NCI-H1417 (cell line): ENCODE measurements at places on chromosomes 3 and 15.

DNA sequence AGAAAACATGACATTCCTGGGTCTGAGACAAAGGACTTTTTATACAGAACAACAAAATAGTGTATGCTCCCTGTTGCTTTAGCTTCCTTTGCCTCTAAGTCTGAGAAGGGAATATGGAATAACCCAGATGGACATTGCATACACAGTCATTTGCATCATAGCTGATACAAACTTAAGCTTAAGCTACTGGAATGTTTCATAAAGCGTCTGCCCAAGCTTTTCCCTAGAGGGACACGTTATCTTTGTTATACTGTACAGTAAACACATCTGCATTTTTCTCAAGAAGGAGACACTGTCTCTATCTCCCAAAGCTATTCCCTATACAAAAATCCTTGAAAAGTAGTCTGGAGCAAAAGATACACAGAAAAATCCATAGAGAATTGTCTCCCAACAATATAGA is 775.0 kb downstream of the DIPK2A start:
- no peak for DNase-seq

DNA sequence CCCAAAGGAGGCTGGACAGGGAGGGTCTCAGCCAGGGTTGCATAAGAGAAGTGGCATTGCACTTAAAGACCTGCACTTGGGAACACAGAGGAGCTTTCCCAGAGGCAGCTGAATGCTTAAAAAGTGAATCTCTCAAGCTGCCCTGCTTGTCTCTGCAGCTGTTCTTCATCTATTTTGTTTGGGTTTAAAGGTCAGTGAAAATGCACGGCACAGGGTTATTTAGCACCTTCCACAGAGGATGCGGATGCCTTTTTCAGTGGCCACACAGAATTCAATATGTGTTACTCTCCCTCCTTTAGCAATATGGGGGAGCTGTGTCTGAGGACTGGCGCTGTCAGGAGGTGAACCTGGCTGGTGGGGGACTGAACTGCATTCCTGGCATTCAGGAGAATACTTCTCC is 22.7 kb upstream of the CTNNB1 start:
- no peak for DNase-seq

DNA sequence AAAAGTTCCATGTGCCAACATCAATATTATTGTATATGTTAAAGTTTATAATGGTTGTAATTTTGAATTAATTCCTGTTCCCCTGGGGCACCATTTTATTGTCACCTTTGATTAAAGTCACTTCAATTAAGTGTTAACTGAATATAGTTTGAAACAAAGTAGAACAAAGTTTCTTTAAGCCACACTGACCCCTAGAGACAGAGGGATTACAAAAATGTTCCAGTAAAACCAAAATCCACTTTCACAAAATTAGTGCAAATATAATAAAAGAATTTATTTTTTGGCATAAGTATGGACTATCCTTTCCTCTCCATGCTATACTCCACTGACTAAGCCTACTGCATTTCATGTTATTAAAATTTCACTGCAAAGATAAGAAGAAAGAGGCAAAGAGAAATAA is 123.9 kb downstream of the ZMAT3 start:
- DNase-seq: peak; percentile 30

DNA sequence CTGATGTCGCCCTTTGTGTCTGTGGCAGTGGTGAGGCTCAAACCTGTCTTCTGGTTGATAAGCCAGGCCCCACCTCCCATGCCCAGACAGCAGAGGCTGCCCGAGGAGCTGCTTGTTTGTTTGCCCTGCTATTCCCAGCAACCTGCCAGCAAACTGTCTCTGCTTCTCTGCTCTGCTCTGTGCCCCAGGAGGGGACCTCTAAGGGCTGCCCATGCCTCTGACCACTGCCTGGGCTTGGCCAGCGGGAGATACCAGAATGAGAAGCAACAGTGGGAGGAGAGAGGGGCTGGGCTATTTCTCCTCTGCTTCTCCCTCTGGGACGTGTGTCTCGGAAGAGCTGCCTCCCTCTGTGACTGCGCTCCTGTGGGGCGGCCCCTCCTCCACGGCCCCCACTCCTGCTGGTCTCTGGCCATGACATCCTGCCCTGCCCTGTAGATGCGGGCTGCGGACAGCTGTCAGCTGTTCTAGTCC is 213.1 kb downstream of the RPLP1 start:
- DNase-seq: peak; percentile 76

DNA sequence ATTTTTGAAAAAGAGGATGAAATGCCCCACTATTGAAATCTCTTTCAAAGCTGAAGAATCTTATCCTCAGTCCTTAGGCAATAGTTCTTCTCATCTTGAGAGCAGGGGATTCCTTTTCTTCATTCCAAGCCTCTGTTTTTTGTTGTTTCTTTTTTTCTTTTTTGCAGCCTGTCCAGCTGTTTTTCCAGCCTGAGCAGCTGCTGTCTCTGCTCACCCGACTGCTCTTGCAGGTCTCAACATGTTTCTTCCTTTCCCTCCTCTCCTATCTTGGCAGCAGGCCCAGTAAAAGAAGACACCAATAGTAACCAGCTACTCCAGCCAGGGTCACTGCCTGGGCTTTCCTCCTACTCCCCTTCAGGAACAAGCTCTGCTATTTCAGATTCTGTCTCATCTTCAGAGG is 23.8 kb downstream of the MEX3B start:
- peak; percentile 86 for DNase-seq

- peak; percentile 49 for DNase-seq
Measured at GRCh38 chr3:9553021-9553947, at the start of gene LHFPL4. LHFPL4 (minus strand) TSS chr3:9553822; CDS start chr3:9552679, 1,143 bp downstream.

- peak; percentile 44 for DNase-seq
Measured at GRCh38 chr3:33372218-33373081, 67.8 kb downstream of the UBP1 start.

DNA sequence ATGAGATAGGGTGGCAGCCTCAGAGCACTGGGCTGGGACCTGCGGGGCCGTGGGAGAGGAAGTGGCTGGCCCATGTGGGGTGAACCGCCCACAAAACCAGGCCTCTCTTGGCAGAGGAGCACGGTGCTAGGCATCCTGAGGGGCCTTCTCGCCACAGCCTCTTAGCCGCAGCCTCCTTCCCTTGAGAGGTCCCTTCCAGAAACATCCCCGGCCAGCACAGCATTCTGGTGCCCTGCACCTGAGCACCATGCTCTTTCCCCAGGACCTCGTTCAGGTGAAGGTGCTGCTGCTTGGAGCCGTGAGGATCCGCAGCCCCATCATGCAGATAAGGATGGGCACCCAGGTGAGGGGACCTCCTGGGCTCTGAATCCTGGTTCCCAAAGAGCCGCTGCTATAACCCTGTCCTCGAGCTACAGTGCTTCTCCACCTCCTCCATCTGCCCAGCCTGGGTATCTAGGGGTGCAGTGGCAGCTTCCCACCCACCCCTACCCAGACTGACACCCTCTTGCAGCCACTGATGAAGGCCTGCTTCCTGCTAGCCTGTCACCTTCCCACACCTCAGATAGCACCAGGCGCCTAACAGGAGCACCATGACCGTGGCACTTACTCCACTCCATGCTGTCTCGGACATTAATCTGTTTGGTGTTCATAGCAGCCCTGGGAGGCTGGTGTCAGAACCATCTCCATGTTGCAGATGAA is 11.2 kb upstream of the TXNRD3 start:
- no peak for DNase-seq

DNA sequence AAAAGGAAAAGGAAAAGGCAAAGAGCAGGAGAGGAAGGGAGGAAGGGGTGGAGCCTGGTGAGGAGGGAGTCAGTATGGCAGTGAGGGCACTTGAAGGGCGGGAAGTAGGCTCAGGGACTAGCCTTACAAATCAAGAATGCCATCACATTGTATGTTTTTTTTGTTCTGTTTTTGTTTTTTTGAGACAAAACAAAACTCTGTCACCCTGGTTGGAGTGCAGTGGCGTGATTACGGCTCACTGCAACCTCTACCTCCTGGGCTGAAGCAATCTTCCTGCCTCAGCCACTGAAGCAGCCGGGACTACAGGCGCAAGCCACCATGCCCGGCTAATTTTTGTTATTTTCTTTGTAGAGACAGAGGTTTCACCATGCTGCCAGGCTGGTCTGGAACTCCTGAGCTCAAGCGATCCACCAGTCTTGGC is 10.5 kb upstream of the PIK3CB start:
- no peak for DNase-seq

- no peak for DNase-seq
Measured at GRCh38 chr15:39084674-39085530, 496.0 kb upstream of the THBS1 start.

DNA sequence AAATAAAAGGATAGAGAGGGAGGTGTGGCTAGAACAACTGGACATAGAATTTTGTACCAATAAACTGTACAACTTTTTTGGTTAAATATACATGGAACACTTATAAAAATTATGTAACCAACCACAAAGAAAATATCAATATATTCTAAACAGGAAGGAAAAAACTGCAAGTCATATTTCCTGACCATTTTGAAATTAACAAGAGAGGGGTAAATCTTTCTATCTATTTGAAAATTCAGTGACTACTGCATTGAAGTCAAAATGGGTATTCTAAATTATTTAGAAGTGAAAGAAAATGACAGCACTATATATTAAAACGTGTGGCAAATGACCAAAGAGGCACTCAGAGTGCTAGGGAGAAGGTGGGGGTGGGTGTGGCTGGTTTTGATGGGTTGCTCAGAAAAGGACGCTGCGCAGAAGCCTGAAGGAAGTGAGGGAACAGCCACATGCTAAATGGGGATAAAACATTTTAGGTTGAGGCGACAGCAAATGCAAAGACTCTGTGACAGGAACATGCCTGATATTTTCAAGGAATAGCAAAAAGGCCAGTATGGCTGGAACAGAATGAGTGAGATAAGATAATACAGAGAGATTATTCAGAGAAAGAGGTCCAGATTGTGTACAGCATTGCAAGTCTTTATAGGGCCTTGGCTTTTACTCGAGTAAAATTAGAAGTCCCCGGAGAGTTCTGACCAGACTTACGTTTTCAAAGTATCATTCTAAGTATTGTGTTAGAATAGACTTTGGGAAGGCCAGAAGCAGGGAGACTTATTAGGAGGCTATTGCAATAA is 41.1 kb downstream of the ERICH6 start:
- no peak for DNase-seq

DNA sequence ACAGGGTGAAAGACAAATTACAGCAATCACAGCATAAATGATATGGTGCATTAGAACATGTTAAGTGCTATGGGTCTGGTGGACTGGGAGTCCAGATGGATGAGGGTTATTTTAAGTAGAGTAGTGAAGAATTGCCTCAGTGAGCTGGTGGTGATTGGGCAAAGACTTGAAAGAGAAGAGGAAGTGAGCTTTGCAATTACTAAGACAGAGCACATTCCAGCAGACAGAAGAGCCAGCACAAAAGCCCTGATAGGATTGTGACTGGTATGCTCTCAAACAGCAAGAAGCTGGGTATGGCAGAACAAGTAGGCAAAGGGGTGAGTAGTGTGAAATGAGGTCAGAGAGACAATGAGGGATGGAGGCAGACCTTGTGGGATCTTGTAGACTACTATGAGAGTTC is 2.1 kb upstream of the ACKR4 start:
- no peak for DNase-seq

DNA sequence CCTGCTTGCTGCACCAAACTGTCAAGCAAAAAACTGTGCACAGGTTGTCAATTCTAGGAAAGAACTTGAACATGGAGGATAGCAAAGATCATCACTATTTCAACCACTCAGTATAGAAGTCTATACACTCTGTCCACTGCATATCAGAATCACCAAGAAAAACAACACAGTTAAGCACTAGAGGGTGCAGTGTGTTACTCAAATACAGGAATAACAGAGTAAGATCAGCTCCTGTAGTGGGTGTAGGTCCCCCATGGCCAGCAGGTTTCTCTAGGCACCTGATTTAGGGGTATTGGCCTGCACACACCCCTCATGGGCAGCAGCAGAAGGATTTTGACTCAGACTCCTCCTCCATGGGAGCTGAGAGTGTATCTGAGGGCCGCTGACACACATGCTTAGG is 464.1 kb downstream of the EPHA6 start:
- peak; percentile 1 for DNase-seq

- DNase-seq: no peak
Measured at GRCh38 chr15:87938031-87938430, 318.5 kb downstream of the NTRK3 start.

DNA sequence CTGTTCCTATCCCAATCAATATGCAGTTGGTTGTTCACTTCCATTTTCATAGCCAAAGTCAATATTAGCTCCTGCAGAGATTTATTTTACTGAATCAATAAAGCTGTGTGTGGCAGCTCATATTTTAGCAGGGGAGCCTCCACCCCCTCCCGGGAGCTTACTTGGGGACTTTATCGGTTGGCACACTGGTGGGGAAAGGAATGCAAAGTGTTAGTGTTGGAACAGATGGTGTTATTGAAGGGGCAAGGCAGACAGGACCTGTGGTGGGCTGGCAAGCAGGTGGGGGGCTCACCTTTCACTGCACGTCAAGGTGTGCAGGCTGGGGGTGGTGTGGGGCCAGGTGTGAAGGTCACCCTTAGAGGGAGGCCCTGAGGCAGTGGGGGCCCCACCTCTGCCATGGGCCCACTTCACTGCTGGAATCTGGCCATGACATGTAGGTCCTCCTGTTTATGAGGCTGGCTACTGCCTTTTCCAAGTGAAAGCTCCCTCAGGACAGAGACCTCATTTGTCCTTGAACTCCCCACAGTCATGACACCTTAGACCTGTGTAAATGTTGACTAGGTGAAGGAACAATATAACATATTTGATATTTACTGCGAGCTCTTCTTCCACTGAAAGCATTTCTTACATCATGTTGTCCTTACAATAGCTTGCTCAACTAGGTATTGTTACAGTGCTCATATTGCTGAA is 44.0 kb upstream of the SEC22A start:
- DNase-seq: no peak

GRCh38 chr3:24503616-24504113 is 9.0 kb upstream of the THRB start:
- DNase-seq: no peak

DNA sequence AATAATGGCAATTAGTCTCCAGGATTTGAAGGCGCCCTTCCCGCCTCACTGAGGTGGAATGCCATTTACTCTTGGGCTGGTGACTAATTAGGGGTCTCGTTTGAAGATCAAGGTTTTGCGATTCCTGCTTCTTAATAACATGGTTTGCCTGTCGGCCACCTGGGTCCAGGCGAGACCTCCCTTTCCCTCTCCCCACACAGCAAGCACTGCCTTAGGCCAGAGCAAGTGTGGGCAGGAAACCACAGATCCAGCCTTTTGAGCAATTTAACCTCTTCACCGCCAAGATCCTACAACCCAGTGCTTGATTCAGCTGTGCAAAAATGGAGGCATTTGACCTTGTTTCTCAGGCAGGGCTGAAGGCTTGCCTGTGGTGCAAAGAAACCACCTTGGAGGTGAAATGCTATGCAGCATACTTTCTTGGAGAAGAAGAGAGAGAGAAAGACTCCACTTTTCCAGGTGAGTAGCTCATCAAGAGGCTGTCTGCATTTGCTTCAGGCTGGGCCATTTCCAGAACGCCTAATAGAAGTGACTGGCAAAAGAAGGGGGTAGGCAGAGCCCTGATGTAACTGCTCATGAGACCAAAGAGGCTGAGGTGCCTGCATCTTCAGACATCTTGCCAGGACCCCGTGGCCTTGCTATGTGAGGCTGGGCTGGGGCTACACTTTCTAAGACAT is 34.1 kb upstream of the WNT5A start:
- peak; percentile 45 for DNase-seq
